Stimulated activated naive CD8-positive, alpha-beta T cell treated with anti-CD3 and anti-CD28 coated beads, Interleukin-15, Interleukin-2, amounts not matched to agents 100 U/mL and 50 U/mL, for 24 hours (primary cell): ENCODE measurements at places on chromosomes 11 and 22.

DNA sequence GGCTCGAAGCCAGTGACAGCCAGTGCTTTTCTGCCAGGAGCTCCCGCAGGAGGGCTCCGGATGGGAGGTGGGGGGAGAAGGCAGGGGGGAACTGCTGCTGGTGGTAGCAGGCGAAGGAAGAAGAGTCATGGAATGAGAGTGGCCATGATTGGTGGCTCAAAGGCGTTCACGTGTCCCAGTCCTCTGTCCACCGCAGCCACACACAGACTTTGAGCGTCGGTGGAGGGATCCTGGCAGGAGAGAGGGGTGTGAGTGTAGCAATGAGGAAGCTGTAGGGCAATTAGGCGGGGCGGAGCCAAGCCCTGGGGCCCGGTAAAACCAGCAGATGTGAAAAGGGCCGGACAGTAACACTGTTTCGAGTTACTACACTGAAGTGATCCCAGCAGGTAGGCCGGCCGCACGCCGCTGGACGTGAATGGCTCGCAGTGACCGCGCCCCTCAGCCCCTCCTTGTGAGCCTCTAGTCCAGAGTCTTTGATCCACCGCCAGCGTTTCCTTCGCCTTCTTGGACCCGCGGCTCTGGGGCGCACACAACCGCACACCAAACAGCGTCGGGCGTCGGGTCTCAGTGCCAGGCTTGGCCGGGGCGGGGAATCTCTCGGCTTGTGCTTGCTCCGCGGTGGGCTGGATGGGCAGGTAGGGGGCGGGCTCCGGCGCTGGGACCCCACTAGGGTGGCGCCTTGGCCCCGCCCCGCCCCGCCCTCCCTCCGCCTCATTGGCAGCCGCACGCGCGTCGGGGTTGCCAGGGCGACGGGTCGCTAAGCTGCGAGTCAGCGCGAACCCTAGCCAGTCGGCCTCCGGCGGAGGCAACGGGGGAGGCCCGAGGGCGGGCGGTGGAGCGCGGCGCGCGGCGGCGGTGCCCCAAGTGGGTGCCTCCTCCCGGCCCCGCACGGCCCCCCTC lies at the start of gene LRRC10B:
Gene LRRC10B, plus strand, starts transcription at position 788 of the 900 bp plus-strand sequence. CDS start 250 bp downstream, outside the sequence.
- peak; percentile 64 for DNase-seq

DNA sequence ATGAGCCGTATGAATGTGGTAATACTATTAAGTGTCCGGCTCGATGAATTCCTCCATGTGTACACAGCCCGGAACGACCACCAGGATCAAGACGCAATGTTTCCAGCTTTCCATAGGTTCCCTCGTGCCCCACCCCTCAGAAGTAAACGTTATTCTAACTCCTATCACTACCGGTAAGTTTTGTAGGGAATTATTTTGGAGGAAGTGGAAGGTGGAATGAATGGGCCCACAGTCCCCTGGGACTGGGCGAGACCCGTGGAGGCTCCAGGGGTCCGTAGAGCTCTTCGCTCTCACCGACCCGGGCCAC lies 720 bp upstream of the FAR1 start:
- no peak for DNase-seq

- peak; percentile 90 for DNase-seq
These were observed 11.0 kb downstream of the CRELD2 start for GRCh38 chr22:49929211-49929979.

DNA sequence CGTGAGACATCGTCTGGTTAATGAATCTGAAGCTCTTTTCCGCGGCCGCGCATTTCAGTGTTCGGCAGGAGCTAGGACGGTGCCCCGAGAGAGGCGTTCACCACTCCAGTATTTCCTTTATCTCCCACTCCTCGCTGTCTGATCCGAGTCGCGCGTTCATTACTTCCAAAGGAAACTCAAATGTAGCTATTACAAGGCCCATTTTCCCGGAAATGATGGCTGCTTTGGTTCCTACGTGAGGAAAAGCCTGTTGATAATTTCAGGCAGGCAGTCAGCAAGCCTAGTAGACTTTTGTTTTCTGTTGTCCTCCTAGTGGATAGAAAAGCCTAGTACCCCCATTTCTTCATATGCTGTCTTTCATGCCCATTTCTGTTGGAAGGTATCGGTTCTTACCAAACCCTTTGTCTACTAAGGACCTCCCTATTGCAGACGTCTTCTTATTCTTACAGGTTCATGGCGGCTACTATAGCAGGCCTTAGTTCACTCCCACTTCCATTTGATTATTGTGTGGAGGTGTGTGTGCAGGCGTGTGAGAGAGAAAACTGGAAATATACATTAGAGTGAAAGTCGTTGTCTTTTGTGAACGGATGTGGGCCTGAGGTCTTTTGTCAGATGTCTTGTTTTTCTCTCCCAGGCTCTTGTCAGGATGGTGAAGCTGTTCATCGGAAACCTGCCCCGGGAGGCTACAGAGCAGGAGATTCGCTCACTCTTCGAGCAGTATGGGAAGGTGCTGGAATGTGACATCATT lies 737 bp downstream of the RBM4 start:
- DNase-seq, result no peak

DNA sequence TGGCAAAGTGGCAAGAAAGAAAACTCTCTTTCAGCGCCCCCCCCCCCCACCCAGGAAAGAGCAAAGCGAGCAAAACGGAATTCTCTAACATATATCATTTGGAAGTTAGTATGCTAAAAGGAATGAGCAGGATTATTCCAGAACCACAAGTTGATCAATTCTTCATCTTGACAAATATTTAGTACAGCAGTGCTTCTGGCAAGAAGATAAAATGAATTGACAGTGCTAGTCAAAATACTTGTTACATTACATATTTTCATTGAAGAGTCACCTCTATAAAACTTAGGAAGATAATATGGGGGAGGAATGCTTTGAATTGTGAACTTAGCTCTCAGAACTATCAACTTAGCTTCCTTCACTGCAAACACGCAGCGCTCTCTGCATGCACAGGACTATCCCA lies 377.4 kb downstream of the DYNC2H1 start:
- no peak for DNase-seq

DNA sequence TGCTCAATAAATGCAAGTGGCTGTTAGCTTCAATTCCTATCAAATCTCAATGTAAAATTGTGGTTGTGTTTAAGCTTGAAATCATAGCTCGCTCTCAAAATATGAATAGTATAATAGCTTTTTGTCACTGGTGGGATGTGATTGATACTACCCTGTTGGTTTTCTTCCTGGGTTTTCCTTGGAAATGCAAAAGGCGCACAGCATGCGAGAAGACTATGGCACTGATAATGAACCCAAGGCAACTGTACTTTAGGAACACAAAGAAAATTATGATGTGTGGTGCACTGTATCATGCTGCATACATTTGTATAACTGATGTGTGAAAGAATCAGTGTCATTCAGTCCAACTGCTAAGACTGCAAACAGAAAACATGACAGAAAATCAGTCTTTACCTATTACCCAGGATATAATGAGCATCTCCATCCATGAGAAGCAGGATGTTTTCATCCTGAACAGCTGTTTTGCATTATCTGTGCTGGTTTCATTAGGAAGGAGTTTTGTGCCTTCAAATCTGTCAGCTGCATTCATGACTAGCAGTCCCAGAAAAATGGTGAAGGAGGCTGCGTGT lies 101.2 kb downstream of the TRPC6 start:
- no peak for DNase-seq

DNA sequence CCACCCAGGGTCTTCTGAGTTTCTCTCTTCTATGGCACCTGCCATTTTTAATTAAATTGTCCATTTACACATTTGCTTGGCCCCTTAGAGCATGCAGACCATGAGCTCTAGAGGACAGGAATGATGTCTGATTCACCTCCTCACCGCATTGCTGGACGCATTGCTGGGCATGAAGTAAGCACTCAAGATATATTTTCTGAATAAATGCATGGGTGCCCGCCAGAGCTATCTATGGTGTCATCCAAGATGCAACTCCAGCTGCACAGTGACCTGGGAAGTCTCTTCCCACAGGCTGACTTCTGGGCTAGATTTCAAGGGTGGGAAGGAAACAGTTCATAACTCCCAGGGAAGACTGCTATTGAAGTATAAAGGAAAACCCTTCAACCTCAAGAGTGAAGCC lies 66.6 kb upstream of the ASPHD2 start:
- no peak for DNase-seq

GRCh38 chr22:40855979-40856512 lies 393 bp downstream of the ST13 start:
- DNase-seq, result no peak

DNA sequence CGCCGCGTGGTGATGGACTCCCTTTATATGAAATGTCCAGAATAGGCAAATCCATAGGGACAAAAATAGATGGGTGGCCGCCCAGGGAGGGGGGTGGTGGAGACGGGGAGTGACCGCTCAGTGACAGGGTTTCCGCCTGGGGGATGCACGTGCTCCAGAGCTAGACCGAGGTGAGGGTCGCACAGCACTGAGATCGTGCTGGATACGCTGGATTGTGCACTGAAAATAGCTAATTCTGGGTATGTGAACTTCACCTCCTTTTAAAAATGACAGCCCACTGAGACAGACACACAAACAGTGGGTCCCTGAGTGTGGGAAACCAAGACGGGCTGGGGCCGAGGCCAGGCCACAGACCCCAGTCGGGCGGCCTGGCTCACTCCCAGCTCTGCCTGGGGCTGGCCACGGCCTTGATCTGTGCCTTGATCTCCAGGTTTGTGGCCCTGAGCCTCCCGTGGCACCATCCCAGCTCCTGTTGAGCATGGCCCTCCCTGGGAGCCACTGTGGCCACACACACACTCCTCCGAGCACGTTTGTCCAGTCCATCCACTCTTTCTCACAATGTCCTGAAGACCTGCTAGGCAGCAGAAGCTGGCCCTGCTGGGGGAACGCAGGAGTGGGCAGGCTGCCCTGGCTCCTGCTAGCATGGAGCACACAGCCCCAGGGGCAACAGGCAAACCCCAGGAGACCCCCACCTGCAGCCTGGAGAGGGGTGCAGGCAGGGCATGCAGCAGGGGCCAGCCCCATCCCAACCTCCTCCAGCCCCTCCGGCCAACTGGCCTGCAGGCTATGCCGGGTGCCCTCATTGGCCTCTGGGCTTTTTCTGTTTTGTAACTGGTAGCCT lies 41.0 kb upstream of the TH start:
- no peak for DNase-seq

DNA sequence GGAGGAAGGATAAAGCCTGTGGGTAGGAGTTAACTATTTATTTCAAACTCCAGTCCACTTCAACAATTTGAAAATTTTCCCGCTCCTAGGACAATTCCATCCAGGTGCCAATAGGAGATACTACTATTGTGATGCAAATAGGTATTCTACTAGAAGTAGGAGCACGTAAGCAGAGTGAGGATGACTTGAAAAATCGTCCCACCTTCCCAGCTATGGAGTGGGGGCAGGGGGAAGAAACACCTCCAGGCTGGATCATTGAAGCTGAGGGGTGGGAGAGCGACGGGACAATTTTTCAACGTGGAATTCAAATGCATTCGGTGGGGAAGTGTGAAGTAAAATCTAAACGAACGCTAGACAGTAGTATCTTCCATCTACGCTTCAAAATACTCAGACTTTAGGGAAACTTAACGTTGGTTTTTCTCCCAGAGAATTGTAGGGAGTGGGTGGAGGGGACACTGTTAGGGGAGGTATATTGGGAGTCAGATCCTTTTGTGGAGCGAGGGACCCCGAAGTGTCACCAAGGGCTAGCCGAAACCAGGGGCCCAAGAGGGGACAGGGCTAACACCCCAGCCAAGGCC lies 523 bp upstream of the ARHGAP42 start:
- no peak for DNase-seq

DNA sequence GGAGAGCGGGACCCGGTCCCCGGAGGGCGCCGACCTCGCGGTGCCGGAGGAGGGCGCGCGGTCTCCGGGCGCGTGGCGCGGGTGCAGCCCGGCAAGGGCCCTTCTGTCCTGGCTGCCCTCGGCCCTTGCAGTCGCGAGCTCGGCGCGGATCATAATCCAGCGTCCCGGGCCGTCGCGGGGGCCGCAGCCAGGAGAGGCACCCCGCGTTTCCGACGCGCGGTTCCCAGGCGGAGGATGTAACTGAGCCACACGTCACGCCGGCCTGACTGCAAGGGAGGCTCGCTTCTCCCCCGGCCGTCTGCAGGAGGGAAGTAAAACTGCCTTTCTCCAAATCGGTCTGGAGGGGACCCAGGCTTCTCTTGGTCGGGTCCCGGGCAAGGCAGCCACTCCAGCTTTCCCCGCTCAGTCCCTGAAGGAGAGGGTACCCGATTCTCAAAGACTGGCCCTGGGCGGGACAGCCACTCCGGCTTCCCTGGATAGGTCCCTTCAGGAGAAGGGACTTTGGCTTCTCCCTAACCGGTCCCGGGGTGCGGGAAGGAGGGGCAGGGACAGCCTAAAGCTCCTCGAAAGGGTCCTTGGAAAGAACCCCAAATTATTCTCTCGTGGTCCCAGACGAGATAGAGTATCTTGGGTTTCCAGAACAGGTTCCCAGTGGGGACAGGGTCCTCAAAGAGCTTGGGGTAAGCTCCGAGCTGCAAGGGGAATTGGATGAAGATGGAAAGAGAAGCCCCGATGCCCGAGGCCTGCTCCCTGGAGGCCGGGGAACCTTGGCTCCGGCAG lies 836 bp downstream of the SPON1 start:
- peak; percentile 39 for DNase-seq

- DNase-seq, result no peak
These were observed 78.5 kb downstream of the DKK3 start for GRCh38 chr11:11929920-11930319.

- DNase-seq, result no peak
These were observed 125.5 kb downstream of the C11orf87 start for GRCh38 chr11:109547356-109548027.

DNA sequence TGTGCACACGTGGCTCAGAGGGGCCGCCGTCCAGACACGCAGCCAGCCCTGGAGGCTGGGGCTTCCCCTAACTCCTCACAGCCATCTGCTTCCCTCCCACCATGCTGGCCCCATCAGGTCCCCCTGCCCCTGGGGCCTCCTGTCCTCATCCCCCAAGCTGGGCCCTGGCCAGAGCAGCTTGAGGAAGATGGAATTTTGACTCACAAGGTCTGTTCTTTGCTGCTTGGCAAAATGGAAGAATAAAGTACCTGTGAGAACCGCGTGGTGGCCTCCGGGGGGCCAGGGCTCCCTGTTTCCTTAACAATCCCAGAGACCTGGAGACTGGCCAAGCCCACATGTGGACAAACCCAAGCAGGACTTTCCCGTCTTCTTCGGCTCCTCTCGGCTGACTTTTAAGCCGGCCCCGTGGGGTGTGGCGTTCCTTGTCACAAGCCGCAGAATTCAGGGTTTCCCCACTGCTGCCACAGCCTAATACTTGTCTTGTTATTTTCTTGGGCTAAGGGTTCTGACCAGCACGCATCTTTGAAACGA lies 872.8 kb downstream of the BRD1 start:
- no peak for DNase-seq

DNA sequence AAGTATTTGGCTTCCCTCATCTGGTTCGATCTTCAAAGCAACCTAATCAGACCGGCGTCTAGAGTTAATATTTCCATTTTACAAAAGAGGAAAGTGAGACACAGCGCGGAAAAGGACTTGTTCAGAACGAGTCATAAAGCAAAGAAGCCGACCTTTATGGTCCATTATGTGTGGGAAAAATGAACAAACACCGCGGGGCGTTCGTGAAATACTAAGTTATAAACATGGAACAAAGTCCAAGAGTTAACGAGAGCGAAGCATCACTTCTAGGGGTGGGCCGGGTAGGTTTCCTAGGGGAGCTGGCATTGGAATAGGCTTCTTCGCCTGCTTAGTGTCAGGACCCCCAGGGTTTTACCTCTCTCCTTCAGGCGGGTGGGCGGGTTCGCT lies 575 bp downstream of the DUSP18 start:
- no peak for DNase-seq

- DNase-seq, result no peak
These were observed 857.2 kb upstream of the TENM4 start for GRCh38 chr11:80297858-80298632.

- DNase-seq, result no peak
These were observed at the start of gene FCHSD2 for GRCh38 chr11:73142128-73142377. Gene FCHSD2 (minus strand): TSS chr11:73142318. CDS start chr11:73141877, 441 bp downstream.

- peak; percentile 57 for DNase-seq
These were observed 2.3 kb downstream of the TSPAN4 start for GRCh38 chr11:844693-845644.
